ENCODE measurements at places on chromosomes 11 and 22. TPM values are rescaled to one million over a fixed set of nuclear protein-coding genes. Genes with fewer than 3 reads are reported as not detected.

FOLH1 gene
- 3.2 TPM for total RNA-seq

DNA sequence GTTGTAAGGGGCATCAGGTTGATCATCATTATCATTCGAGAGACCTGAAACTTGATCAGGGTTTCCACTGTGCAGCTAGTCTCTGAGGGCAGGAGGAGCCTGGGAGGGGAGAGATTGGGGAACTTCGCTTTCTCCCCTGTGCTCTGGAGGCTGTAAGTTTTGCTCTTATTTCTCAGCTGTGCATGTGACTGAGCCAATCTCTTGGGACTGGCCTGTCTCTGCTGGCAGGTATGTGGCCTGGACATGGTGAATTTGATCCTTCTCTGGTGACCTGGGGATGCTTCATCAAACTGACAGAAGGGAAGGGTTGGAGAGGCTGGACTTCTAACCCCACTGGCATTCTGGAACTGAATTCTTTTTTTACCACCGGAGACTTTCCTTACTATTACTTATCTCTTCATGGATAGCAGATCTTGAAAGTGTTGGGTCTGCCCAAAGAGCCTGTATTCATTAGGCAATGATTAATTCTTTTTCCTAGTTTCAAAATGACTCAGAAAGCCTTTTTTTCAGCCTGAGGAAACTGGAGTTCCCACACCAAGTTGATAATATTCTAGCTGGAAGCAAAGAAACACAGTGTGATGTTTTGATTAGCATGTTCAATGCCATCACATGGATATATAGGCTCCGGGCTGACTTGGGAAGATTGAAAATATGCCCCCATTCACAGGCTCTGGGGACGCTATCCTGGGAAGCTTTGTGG, 36.5 kb downstream of the TSPAN18 start:
- no peak for ATAC-seq

GRCh38 chr11:118171269-118172062, 5.0 kb downstream of the SCN2B start:
- ATAC-seq: peak; percentile 67

B4GALNT4 gene
- 0.32 TPM for total RNA-seq

DNA sequence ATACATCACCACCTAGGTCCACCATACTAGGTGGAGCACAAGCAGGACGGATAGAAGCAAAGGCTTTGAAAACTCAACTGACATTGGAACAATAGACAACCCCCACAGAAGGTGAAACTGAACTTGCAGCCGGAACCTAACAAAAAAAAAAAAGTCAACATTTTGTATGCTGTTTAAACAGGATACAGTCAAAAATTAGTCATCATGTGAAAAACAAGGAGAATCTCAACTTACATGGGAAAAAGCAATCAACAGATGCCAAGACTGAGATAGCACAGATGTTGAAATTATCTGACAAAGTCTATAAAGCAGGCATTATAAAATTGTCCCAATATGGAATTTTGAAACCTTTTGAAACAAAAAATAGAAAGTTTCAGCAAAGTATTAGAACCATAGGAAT, 123.8 kb downstream of the RAB38 start:
- no peak for ATAC-seq

GRCh38 chr22:31425331-31426050, 26.1 kb downstream of the DRG1 start:
- peak; percentile 31 for ATAC-seq

SCO2 gene
- 1.2 TPM for total RNA-seq

GRCh38 chr11:85096939-85097338, 530.2 kb downstream of the DLG2 start:
- no peak for ATAC-seq

GRCh38 chr11:96098511-96099241, 174.8 kb upstream of the MTMR2 start:
- ATAC-seq: no peak

GUCY1A2 gene
- 0.84 TPM for total RNA-seq

STK33 gene
- total RNA-seq: 0.52 TPM

DNA sequence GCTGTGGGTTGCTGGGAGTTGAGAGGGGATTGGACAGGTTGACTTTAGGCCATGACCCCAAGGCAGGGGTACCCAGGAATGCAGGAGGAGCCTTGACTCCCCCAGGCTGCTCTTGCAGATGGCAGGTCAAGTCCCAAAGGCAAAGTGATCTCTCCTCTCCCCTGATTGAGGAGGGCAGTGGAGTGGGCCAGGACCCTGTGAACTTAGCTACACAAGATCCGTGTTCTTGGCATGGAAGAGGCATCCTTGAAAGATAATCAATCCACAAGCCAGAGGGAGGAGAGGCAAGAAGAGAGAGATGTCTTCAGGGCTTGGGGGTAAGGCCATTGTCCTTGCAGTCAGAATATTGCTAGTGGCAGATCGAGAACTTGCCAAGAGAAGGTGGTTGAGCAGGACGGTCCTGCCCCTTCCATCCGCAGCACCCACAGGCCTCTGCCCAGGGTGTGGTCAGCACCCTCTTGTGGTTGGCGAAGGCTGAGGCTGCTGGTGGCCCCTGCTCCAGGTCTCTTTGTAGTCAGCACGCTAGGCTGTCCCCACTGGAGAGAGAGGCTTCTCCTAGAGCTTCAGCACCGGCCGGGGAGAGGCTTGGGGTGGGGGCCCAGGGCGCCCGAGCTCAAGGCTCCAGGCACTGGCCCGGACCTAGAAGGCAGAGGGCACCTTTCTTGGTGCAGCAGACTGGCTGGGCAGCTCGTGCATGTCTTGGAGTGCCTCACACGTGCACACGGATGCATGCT, 45.4 kb downstream of the KCNC1 start:
- ATAC-seq: peak; percentile 27

GRCh38 chr11:73242251-73243092, 24.4 kb downstream of the P2RY2 start:
- peak; percentile 66 for ATAC-seq

GRCh38 chr11:42251984-42252383, 792.5 kb upstream of the LRRC4C start:
- ATAC-seq: no peak

DNA sequence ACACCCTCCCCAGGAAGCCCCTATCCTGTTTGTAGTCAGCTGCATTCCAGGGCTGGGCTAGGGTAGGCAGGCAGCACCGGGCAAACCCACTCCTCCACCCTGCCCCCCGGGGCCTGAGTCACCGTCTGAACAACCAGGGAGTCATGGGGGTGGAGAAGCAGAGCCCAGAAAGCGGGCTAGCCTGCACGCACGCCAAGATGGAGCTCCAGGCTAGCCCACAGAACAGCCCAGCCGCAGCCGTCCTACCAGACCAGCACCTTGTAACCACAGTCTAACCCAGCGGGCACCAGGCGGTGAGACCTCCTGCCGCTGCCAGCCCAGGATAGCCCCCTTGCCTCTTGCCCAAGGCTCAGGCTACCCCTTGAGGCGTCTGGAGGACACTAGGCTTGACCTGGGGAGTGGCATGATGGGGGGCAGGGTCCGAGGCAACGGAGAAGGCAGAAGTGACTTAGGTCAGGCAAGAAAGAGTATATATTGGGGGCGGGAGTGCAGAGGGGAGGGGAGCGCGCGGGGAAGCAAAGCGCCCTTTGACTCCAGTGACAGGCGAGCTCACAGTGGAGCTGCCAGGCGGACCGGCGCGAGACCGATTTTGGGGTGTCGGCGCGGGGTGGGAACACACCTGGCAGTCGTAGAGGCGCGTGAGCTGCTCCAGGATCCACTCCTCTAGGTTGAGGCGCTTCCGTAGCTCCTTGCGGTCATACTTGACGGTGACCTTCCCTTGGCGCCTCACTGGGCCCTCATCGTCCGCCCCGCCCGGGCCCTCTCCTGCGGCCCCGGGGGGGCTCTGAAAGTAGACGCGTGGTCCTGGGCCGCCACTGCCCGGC, 734 bp downstream of the PPP1R14B start:
- peak; percentile 51 for ATAC-seq

SPDYC gene
- not detected for total RNA-seq

- peak; percentile 69 for ATAC-seq
These were observed 25.5 kb downstream of the SERPIND1 start for GRCh38 chr22:20799449-20799848.

GRCh38 chr11:44992181-44992582, 41.5 kb upstream of the TP53I11 start:
- no peak for ATAC-seq

RHOD gene
- 161 TPM for total RNA-seq

SLCO2B1 gene
- total RNA-seq: 9.7 TPM

- ATAC-seq: no peak
These were observed 264.0 kb downstream of the ETS1 start for GRCh38 chr11:128323381-128323780.

GRCh38 chr11:82845356-82846353, 54.6 kb downstream of the PRCP start:
- no peak for ATAC-seq

CD3D gene
- total RNA-seq: 4.0 TPM

- ATAC-seq: no peak
These were observed 87.8 kb downstream of the CACNA1I start for GRCh38 chr22:39658367-39658766.

DNA sequence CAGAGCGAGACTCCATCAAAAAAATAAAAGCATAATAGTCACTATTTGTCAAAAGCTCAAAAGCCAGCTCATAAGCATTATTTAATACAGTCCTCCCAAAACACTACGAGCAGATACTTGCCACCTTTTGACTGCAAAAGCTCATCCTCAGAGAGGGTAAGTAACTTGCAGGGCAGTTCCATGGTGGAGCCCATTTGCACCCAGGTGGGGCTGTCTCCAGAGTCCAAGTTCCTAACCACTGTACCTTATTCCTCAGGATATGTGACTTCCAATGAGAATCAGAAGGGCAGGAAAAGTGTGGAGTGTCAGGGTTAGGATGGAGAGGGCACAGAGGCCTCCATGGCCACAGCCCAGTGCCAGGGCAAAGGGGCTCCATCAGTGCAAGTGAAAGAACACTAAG, 28.6 kb upstream of the POU2AF1 start:
- no peak for ATAC-seq

- no peak for ATAC-seq
These were observed 72.0 kb upstream of the MPEG1 start for GRCh38 chr11:59284773-59285129.

DNA sequence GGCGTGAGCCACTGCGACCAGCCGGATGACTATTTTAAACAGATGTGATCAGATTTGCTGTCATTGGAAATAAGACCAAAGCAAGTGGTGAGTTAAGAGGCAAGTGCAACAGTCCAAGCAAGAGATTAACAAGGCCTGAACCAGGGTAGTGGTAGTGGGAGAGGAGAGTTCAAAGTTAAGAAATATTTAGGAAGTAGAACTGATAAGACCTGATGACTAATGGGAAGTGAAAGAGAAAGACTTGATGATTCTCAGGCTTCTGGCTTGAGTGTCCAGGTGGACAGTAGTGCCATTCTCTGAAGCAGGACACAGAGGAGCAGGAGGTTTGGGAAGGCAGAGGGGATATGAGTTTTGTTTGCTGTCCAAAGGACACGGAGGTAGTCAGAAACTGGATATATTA, 7.2 kb downstream of the NDUFC2 start:
- ATAC-seq: no peak

TBX10 gene
- total RNA-seq: not detected

DNA sequence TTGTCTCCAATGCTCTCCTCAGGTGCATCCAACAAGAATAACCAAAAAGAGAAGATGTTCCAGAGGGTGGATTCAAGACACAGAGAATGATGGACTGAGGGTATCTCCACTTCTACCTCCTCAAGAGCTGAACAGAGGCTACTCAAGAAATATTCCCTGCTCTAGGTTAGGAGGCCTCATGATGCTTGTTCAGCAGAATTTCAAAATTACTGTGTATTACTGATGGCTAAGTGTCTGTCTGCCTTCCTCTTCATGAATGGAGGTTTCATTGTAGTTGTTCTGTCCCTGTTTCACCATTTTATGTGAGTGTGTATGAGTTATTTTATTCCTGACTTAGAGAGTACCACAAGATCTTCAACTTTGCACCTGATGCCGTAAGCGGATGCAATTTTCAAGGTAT, 76.8 kb downstream of the JRKL start:
- no peak for ATAC-seq

ART1 gene
- not detected for total RNA-seq

GRCh38 chr22:46052331-46052771, 75.4 kb upstream of the WNT7B start:
- ATAC-seq: no peak

- ATAC-seq: peak; percentile 24
These were observed 16.0 kb downstream of the ZMAT5 start for GRCh38 chr22:29750559-29751538.

DNA sequence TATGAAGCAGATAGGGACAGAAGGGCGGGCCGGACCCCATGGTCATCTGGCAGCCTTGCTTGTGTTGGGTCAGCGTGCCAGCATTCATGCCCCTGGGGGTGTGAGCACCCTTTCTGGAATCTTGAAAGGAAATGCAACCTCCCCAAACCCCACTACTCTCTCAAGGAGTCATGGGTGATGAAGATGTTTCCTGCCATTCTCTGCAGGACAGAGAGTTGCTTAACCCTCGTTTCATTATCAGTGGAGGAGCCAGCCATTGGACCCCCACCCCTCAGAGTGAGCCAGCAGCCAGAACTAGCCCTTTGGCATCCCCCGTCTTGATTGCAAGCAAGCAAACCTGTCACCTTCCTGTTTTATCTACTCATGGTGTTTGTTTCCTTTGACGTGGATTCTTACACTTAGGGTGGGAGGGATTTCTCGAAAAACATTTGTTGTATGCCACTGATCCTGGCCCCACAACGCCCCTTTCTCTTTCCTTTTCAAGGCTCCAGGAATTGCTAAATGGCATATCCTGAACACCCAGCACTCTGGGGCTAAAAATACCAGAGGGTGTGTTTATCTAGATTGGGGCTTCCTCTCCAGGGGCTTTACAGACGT, 258.3 kb downstream of the ETS1 start:
- peak; percentile 50 for ATAC-seq

NCR3LG1 gene
- total RNA-seq: 1.4 TPM

MUC5AC gene
- total RNA-seq: not detected

OR5B2 gene
- total RNA-seq: not detected

DNA sequence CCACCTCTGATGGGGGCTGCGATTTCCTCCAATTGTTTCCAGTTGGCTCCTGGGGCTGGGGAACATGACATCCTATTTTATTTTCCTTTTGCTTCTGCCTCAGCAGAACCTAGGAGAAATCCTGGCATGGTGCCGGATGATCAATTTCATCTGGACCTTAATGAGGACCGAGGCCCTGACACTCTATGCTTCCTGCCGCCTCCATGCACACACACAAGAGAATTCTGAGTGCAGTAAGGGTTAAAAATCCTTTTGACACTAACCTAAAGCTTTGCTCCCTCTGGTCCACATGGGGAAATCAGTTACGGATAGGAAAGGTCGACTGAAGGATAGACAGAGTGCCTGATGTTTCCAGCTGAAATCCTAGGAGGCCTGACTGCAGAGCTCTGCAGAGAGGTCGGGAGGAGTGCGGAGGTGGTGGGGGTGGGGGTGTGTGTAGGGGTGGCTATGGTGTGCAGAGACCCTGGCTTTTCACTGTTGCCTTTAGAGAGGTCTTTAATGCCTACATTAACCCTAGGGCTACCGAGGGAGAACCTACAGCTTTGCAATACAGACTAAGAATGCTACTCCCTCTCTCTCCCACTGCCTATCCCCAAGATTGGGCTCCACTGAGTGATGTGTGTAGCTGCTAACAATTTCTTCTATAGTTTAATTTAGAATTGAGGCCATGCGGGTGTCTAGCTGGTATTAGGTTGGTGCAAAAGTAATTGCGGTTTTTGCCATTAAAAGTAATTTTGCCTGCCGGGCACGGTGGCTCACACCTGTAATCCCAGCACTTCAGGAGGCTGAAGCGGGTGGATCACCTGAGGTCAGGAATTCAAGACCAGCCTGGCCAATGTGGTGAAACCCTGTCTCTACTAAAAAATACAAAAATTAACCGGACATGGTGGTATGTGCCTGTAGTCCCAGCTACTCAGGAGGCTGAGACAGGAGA, 53.6 kb upstream of the INCENP start:
- ATAC-seq: no peak

- no peak for ATAC-seq
These were observed 411 bp downstream of the ACTN3 start for GRCh38 chr11:66546966-66547661.

Measured in esophagus mucosa (tissue), 1 donor.